ENCODE measurements at places on chromosomes 1 and 21.

- H3K4me3 ChIP-seq, result no peak overlapping the region
- H3K27me3 ChIP-seq, result peaks cover 8% of the 10 kb centered on the region
- H3K4me1 ChIP-seq, result peaks cover 23% of the 10 kb centered on the region
Measured at GRCh38 chr1:23869051-23869450, 961 bp upstream of the FUCA1 start.

- H3K4me3 ChIP-seq, result no peak overlapping the region
- peaks cover 42% of the 10 kb centered on the region for H3K4me1 ChIP-seq
- H3K27ac ChIP-seq, result no peak overlapping the region
- no peaks in the 10 kb centered on the region for H3K36me3 ChIP-seq
- no peak for DNase-seq
- no peaks in the 10 kb centered on the region for H3K27me3 ChIP-seq
Measured at GRCh38 chr1:53126495-53126894, 15.9 kb downstream of the SLC1A7 start.

DNA sequence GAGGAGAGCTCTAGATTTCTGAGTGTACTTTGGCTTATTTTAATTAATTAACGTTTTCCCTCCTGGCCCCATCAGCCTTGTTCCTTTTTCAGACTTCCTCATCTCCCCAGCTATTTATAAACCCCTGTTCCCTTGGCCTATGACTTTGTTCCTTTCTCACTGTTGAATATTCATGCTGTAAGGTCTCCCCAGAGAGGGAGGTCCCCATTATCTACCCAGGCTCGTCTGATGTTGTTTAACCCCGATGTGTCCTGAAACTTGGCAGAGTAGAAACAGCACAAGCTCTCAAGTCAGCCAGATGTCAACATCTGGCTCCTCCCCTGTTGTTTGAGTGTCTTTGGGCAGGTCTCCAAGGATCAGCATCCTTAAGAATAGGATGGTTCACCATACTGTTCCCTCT lies 153.6 kb downstream of the HIVEP3 start:
- no peaks in the 10 kb centered on the region for H3K4me1 ChIP-seq
- no peak overlapping the region for H3K4me3 ChIP-seq
- H3K27me3 ChIP-seq, result peaks cover 28% of the 10 kb centered on the region
- no peaks in the 10 kb centered on the region for H3K36me3 ChIP-seq
- H3K27ac ChIP-seq, result no peak overlapping the region

DNA sequence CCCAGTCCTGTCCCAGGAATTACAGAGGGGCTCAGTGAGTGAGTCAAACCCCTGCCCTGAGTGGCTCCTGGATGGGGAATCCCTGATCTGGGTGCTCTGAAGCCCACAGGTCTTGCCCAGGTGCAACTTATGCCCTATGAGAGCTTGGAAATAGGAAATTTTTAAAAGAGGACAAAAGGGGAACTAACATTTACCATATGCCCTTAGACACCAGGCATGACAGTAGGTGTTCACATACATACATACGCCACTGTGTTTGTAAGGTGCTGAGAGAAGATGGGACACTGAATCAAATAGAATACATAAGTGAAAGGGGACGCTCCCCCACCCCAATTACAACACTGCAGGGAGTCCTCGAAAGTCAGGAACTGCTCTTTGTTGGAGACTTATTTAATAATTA lies 1.4 kb downstream of the CFAP45 start:
- peaks cover 22% of the 10 kb centered on the region for H3K4me1 ChIP-seq
- H3K36me3 ChIP-seq, result no peaks in the 10 kb centered on the region
- no peak for DNase-seq
- H3K27ac ChIP-seq, result no peak overlapping the region
- no peaks in the 10 kb centered on the region for H3K27me3 ChIP-seq

GRCh38 chr1:235268379-235269125 lies 59.4 kb downstream of the ARID4B start:
- DNase-seq, result no peak
- no peak overlapping the region for H3K4me3 ChIP-seq
- no peaks in the 10 kb centered on the region for H3K27me3 ChIP-seq
- no peaks in the 10 kb centered on the region for H3K36me3 ChIP-seq

All from osteocyte (in vitro differentiated cells).